ENCODE measurements at places on chromosomes 5 and 9. TPM values are rescaled to one million over a fixed set of nuclear protein-coding genes. Genes with fewer than 3 reads are reported as not detected.

Gene CCDC192
- total RNA-seq = not detected

Gene ARRDC1
- total RNA-seq = 34.4 TPM

Gene BTNL8
- total RNA-seq = 0.26 TPM

Gene HAPLN1
- total RNA-seq = 0.22 TPM

Gene CDKN2B
- total RNA-seq = 0.13 TPM

Gene CFAP77
- 0.72 TPM for total RNA-seq

Gene NNT
- 25.2 TPM for total RNA-seq

Gene ADRB2
- 0.26 TPM for total RNA-seq

Gene RELL2
- 11.1 TPM for total RNA-seq

Gene BRD9
- 70.5 TPM for total RNA-seq

Gene MFAP3
- total RNA-seq = 24.5 TPM

Gene TMC1
- total RNA-seq = 2.5 TPM

DNA sequence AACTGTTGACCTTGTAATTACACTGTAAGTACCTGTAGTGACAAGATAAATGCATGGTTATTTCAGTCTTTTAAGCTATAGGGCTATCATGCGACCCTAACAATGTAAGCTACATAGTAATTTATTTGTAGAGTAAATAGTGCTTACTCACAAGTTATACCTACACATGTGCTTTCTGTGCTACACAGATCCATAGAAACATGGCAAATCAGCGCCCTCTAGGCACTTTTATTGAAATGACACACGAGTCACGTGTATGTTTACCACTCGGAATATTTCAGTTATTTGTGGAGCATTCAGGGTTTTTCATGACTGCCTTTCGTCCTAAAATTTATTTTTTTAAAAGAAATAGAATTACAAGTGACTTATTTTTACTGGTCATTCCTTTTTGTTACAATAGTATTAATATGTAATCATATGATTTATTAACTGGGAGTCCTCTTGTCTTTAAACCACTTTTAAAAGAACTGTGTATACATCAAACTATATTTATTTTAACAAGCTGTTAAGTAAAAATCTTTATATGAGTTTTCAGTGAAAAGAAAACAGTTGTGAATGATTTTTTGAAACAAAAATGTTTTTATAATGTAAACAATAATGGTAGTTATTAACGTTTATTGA is 1242.3 kb upstream of the WWC1 start:
- DNase-seq = peak; percentile 36

DNA sequence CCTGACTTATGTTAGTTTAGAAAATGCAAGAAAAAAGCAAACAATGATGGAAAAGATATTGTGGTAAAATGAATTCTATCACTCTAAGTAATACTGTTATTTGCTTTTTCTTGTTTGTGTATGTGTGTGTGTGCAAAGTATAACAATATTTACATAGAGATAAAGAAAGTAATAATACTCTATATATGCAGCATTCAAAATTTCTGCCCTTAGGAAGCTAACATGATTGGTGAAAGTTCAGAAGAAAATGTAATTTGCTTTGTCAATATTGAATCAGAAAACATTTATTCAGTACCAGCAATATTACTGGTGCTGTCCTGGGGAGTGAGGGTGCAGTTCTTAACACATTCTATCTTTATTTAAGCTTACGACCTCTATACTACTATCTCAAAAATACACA is 12.9 kb upstream of the PRDM9 start:
- no peak for DNase-seq

GRCh38 chr5:56207537-56207936 is 25.6 kb downstream of the ANKRD55 start:
- no peak for DNase-seq

GRCh38 chr9:69236188-69236587 is 62.1 kb downstream of the TJP2 start:
- DNase-seq = no peak

GRCh38 chr9:126217250-126217653 is 109.4 kb upstream of the MVB12B start:
- no peak for DNase-seq

DNA sequence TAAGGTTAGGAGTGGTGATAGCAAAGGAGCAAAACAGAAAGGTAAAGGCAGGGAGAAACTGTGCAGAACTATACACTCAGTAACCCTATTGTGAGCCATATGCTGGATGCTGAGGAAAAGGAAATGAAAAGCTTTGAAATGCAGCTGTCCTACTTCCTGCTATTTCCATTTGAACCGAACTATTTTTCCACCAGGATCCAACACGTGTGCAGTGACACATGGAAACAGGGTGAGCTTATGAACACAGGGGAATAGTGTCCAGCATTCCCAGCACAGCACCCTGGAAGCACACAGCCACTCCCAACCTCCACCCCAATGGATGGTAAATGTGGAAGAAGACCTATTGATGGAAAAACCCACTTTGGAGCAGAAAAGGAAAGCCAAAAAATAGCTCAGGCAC is 69.0 kb upstream of the SLC12A2 start:
- no peak for DNase-seq

- no peak for DNase-seq
Observed at GRCh38 chr5:22643356-22643755, 209.8 kb downstream of the CDH12 start.

DNA sequence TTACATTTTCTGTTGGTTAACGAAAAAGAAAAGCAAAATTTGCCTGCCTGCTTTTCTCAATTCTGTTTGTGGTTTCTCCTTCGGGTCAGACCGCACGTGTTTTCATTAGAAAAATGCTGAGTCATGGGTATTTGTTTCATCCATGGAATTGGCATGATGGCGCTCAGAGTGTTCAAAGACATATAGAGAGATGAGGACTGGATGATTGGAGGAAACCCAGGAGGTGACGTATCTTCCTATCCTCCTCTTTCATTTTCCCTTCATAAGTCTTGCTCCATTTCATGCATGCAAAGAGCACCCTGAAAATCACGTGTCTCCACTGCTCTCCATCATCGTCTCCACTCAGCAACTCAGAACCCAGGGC is 353.8 kb upstream of the WWC1 start:
- no peak for DNase-seq

DNA sequence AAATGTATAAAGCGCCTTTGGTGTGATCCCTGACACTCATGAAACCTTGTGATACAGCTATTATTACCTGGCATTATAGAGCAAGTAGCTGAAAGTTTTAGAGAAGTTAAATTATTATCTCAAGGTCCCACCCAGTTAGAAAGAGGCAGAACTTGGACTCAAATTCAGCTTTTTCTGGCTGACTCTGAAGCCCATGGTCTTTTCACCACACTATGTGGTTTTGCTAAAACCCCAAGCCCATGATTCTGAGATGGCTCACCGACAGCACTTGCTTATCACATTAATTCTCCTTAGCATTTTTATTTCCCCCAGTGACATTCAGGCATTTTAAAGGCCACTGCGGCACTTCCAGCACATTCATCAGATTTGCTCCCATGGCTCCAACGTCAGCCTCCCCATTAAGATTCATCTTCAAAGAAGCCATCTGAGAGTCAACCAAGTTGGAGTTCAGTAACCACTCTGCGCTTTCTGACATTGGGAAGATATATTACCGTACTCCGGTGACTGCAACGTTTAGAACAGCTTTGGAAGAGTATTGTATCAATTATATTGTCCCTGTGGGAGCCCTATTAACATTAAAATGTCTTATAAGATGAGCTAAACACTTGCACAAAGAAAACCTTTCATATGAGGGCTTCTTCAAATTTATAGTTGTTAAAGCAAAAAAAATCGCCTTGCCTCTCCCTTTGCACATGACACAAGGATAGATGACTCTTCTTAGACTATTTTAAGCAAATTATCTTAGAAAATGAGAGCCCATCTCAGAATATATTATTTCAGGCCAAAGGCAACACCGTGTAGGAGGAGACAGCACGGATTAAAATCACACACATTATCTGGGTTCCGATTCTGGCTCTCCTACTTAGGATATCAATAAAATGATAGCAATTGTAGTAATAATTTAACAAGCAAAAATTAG is 638.1 kb downstream of the ACTL7B start:
- no peak for DNase-seq

DNA sequence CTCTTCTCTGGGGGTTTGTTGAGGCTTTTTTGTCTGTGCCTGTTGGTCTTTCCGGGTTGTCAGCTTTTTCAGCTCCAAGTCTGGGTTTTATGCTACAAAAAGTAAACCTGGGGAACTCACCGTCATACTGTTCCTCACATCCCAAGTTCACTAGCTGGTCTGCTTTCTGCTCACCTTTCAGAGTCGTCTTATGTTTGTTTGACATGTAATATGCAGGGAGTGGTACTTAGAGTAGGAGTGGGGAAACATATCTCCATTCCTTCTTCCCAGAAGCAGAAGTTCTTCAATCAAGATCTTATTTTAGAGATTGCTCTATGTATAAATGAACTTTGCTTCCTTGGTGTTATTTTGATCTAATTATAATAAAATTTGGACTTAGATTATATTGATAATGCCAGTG is 41.7 kb upstream of the DHFR start:
- DNase-seq = no peak

GRCh38 chr5:51598026-51598425 is 214.8 kb downstream of the ISL1 start:
- no peak for DNase-seq

DNA sequence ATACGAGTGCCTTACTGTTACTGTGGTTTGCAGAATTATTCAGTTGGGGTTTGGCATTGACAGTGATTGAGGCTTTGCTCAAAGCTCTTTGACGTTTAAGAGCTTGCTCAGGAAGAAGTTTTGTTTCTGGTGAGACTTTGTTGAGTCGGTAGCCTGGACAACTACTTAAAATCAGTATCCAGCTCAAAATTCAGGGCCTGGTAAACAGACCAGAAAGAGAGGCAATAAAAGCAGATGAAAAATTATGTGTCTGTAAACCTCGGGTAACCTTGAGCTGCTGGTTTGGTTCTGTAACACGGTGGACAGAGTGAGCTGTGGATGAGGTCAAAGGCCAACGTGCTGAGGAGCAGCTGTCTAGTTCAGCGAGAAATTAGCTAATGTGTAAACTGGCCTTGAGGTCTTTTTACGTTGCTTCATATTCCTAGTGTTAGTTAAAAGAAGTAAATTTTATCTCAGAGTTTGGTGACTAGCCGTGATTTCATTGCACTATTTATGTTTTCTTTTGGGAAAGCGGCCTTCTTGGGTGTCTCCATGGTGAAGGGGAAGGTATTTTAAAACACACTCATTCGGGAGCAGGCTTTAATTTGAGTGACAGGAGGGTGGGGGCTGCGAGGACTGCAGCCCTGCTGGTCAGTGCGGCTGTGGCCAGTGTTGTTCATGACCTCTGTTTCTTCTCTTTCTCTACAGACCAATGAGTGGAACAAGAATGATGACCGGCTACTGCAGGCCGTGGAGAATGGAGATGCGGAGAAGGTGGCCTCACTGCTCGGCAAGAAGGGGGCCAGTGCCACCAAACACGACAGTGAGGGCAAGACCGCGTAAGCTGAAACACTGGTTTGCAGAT is 82.0 kb upstream of the TTC23L start:
- no peak for DNase-seq

GRCh38 chr9:70880535-70880934 is 240.9 kb downstream of the TRPM3 start:
- no peak for DNase-seq

GRCh38 chr5:685262-686171 is 7.6 kb downstream of the TPPP start:
- peak; percentile 22 for DNase-seq

DNA sequence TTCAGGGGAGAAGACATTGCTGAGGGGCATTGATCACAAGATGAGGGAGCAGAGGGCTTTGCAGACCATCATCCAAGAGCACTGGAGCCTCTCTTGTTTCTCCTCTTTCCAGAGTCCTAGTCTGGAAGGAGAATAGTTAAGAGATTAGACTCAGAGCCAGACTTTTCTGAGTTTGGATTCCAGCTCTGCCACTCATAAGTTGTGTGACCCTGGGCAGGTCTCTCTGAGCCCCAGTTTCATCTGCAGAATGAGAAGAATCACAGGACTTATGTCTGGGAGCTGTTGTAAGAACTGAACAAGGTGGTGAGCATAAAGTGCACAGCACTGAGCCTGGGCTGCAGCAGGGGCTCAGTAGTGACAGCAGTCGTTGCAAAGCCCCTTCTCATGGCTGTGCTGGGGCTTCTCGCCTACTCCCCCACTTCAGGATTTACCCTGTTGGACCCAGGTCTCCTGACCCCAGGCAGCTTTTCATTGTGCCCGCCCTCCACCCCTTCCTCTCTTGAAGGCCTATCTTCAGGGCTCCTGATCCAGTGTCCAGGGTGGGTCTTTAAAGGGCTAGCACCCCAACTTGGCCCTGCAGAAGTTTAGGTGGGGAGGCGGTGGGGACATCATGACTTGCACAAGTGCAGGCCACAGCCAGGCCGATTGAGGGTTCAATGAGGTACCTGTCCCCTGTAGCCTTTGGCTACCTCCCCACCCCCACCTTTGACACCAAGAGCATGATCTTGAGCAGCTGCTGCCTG is 1.5 kb downstream of the SYNPO start:
- no peak for DNase-seq

- peak; percentile 55 for DNase-seq
Observed at GRCh38 chr5:128537221-128537999, 635 bp downstream of the FBN2 start.

DNA sequence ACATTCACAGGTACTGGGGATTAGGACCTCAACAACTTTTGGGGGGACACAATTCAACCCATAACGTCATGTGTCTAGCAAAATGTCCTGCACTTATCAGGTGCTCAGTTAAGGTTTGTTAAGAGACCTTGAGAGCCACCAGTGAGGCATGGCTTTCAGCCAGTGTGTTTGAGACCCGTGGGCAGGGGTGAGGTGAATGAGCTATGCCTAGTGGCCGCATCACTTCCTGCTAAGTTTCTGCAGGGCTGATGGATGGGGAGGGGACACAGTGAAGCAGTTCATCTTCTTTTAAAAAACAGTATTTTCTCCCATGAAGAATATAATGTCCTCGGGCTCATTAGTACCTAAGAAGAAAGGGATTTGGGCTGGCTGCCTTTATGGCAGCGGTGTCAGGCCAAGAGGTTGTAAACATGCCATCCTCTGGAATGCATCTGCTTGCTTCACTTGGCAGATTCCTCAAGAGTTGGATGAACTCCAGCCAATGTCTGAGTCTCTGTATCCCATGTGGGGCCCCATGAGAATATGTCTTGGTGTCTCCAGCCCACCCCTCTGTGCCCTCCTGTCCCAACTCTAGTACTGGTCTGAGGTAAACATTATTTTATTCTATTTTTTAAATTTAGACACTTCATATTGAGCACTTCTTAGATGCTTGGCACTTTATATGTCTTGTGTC is 282.2 kb downstream of the CWC27 start:
- DNase-seq = no peak

- DNase-seq = no peak
Observed at GRCh38 chr5:111016801-111017200, 54.7 kb upstream of the TSLP start.

- no peak for DNase-seq
Observed at GRCh38 chr5:119537704-119538103, 85.4 kb downstream of the HSD17B4 start.

GRCh38 chr5:14417276-14417730 is 164.3 kb upstream of the OTULINL start:
- DNase-seq = peak; percentile 65

GRCh38 chr5:160966921-160967320 is 114.9 kb upstream of the ATP10B start:
- no peak for DNase-seq

GRCh38 chr5:72045692-72046091 is 61.6 kb upstream of the MAP1B start:
- DNase-seq = no peak

GRCh38 chr5:1240496-1241260 is 15.5 kb downstream of the SLC6A18 start:
- no peak for DNase-seq
